ENCODE measurements at places on chromosomes 6 and 20. TPM values are rescaled to one million over a fixed set of nuclear protein-coding genes. Genes with fewer than 3 reads are reported as not detected.

Gene JAG1
- 185 TPM for total RNA-seq

- no peak for DNase-seq
These were observed 637 bp downstream of the ARID1B start for GRCh38 chr6:156777577-156778453.

GRCh38 chr20:8621001-8621400, 447.9 kb upstream of the PLCB4 start:
- no peak for DNase-seq

Gene DNMT3B
- 1.2 TPM for total RNA-seq

- no peak for DNase-seq
These were observed 290.3 kb upstream of the STXBP5 start for GRCh38 chr6:146913842-146914488.

- DNase-seq = no peak
These were observed 2.3 kb downstream of the SERPINB1 start for GRCh38 chr6:2839195-2839981.

- no peak for DNase-seq
These were observed 68.2 kb downstream of the COL9A1 start for GRCh38 chr6:70234561-70235236.

Gene POM121L2
- total RNA-seq = not detected

DNA sequence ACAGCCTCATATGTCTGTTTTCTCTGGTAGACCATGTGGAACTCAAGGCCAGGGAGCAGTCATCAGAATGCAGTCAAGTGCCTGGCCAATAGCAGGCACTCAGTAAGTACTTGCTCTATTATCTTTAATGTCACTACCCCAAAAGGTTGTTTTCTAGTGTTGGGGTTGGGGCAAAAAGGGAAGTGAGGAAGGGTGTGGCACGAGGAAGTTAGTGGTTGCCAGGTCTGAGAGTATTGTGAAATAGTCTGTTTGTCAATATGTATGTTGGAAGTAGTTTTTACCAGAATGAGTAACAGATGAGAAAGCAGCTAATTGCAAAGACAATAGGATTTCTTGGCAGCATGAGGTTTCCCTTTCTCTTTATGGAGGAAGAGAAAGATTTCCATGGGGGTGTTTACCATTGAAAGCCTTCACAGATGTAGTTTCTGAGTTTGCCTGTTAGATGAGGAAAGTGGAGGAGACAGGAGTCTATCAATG, 59.5 kb upstream of the ARMH2 start:
- DNase-seq = no peak

DNA sequence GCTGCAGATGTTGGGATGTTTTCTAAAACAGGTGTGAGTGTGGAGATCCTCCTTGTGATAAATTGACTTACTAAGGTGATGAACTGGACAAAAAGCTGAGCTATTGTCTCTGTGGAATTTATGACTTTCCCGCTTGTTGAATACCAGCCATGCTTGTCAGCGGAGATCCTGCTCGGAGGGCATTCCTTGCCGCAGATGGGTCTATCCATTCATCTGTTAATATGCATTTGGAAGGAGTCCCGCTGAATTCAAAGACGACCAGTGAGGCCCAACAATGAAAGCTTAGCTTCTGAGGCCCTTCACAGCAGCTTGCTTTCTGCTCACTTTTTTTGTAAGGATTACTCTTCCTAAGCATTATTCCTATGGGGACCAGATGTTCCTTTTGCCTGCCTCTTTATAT, 124.9 kb downstream of the TIAM2 start:
- DNase-seq = no peak

DNA sequence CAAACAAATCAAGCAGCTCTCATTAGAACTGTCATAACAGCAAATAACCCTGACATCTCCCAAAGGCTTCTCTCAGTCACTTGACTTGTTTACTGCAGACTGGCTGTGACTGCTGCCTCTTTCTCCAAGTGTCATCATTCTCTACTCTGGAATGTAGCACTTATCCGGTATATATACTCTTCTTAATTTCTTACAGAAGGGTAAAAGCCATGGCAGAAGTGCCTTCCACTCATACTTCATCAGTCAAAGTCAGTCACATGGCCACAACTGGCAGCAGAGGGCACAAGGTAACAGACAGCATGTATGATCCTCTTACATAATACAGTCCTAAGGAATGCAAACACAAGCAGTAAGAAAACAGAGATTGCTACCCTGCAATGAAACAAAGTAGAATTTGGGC, 9.3 kb downstream of the NAPB start:
- DNase-seq = no peak

- no peak for DNase-seq
These were observed 54.5 kb upstream of the DACT2 start for GRCh38 chr6:168374051-168374502.

DNA sequence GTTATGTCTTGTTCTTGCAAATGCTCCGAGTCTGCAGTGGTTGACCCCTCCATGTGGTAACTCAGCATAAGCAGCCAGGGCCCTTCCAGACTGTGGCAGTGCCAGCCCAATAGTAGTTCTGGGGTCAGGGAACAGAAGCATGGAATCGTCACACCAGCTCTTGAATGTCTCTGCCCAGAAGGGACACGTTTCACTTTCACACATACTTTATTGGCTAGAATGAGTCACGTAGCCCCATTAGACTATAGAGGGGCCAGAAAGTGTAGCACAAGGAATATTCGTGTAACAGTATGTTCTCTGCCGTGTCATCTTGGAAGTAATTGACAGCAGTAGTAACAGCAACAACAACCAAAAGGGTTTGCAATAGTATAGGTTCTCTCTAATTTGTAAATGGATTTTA, 254.7 kb downstream of the FARS2 start:
- DNase-seq = no peak

- no peak for DNase-seq
These were observed 52.8 kb upstream of the ZFAND3 start for GRCh38 chr6:37766717-37767116.

GRCh38 chr20:25249198-25249931, 1.5 kb downstream of the PYGB start:
- DNase-seq = no peak

DNA sequence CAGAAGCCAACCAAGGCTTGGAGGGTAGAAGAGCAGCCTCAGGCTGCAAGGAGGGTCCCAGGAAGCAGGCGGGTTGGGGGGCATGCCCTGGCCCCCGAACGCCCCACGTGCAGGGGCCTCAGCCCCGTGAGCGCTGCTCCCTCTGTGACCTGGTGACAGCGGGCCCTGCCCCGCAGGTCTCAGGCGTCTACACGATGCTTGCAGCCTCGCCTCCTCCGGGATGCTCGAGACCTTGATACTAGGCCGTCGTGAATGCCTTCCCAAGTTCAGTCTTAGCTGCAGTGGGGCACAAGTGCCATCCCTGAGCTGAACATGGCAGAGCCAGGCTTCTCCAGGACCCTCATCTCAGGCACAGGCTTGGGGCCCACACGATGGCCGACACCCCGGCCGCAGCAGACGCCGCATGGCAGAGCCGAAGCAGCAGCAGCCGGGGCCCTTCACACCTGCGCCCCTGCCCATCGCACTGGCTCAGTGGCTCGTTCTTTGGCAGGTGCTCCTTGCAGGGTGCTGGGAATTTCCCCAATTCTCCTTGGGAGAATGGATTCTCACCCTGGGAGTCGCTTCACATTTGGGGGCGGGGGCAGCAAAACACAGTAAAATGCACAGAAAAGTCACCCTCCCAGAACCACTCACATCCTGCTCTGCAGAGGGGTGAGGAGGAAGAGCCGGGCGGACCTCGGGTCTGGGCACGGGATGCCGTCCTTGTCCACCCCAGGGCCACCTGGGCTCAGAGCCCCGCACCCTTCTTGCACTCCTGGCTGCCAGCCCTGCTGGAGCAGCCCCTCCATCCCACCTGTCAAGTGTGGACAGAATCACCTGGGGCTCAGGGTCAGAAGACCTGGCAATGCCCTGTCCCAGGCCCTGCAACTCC, 161.8 kb downstream of the DLL1 start:
- peak; percentile 79 for DNase-seq

DNA sequence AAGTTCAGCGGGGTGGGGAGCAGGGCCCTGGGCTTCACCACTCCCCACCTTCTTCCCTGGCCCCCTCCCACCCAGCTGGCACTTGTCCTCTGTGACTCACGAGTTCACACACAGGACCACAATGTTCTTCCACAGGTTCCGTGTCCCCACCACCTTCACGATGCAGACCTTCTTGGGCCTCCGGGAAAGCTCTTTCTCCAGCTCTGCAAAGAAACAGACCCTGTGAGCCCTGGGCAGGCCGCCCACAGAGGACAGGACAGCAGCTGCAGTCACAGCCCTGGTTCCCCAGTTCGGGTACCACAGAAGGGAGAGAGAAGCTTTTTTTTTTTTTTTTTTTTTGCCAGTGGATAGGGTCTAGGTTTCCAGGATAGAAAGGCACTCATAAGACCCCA, 30.9 kb downstream of the PSMG4 start:
- no peak for DNase-seq

DNA sequence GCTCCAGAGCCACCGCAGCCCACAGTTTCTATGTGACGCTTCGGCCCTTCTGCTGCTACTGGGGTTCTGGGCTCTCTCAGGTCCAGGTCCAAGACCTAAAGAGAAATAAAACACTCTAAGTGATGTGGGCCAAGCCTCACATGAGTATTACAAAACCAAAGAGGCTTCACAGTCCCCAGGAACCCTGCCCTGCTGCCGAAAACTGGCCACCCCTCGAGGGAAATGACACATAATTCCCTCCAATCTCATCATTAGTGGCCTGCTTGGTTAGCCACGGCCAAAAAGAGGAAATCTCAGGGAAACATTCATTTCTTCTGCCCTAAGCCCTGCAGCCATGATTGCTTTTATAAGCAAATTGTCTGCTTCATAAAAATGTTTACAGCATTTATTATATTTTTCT, 32.5 kb downstream of the DLL1 start:
- no peak for DNase-seq

DNA sequence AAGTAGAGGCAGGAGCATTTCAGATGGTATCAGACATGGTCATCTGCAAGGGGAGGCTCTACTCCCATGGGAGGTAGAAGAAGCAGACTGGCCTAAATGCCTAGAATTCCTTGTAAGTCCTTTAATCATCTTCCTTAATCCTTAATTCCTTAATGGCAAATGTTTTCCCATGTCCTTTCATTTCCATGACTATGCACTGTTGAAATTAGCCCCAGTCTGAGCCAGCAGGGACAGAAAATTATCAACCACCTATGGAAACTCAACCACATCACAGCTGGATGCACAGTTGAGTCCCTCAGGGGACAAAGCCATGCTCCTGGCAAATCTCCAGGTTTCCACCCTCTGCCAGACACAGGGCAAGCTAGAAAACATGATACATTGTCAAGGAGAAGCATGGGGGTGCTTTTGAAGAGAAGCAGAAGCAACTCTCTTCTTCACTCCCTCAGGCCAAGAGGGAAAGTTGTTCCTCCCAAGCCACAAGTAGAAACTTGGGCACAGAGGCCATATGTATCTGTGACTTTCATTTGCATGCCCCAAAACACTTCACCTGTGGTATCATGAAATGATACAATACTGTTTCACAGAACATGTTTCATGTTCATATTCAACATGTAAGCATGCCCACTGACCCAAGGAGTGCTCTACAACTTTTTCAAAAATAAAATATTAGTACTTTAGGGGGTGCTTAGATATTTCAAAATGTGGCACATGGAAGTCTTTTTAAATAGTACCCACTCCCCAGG, 683.6 kb downstream of the KIF16B start:
- no peak for DNase-seq

GRCh38 chr6:110270165-110270564, 88.0 kb downstream of the METTL24 start:
- no peak for DNase-seq

DNA sequence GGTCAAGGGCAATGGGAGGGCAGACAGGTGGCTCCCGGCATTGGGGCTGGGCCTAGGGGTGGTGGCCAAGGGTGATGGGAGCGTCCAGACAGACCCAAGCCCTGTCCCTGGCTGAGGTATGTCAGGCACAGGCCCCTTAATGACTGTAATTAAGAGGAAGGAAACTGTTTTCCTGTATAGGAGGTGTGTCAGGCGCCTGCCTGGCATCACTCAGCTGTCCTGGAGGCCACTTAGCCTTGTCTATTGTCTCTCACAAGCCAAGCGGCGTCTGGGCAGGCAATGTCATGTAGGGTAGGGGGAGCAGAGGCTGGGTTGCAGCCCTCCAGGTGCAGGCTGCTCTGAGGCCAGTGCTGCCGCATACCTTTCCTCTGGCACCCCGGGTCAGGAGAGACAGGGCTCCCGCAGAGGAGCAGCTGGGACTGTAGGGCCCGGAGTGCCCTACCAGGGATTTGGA, 3.9 kb upstream of the FAM83C start:
- no peak for DNase-seq

Gene AGER
- 8.1 TPM for total RNA-seq

DNA sequence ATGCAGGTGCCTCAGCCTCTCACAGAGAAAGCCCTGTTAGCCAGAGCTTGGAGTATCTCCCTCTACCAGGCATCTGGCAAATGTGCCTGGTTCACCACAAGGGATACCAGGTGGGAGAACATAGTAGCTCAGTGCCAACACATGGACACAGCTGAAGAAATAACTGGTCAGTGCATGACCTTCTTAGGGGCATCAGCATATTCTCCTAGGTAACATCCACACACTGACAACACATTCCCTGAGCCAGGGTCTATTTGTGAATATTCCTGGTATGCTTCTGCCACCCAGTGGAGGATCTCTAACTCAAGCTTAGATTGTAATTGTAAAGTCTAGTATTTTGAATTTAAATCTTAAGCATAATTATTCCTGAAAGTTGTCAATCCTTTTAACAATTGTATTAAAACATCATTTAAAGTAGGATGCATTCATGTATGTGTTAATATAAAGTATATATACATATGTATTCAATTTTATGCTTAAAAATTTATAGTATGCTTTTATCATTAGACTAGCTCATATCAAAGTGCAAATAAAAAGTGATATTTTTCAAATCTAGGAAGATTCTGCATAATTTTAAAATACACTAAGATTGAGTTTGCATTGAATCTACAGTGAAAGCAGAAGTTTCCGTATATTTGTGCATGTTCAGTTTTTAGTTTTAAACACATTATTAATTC, 45.3 kb upstream of the COL21A1 start:
- DNase-seq = no peak

DNA sequence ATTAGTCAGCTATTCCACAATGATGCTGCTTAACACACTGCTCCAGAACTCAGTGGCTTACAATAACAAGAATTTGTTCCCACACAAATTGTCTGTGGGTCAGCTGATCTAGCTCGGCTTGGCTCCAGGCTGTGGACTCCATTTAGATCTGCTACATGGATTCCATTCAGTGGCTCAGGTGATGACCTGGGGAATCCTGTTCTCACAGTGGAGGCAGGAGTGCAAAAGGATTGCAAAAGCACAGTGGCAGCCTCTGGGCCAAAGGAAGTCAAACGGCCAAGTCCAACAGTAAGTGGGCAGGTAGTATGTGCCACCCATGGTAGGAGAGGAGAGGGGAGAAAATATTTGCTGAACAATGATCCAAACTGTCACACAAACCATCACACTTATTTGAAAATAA, 15.8 kb upstream of the LRRN4 start:
- no peak for DNase-seq
